ENCODE measurements at places on chromosomes 12 and 14. TPM values are rescaled to one million over a fixed set of nuclear protein-coding genes. Genes with fewer than 3 reads are reported as not detected.

DNA sequence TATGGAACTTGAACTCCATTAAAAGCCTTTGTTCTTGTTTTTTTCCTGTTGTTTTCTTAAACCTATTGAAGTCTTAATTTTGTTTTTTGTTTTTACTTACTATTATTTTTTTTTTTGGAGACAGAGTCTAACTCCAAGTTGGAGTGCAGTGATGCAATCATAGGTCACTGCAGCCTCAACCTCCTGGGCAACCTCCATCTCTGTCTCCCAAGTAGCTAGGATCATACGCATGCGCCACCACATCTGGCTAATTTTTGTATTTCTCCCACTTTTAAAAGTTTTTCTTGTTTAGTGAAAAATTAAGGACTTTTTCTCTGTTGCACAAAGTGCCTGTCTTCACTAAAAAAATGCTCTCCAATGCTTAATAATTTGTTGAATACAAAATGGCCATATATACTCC lies 76.2 kb downstream of the SCN8A start:
- DNase-seq: no peak

DNA sequence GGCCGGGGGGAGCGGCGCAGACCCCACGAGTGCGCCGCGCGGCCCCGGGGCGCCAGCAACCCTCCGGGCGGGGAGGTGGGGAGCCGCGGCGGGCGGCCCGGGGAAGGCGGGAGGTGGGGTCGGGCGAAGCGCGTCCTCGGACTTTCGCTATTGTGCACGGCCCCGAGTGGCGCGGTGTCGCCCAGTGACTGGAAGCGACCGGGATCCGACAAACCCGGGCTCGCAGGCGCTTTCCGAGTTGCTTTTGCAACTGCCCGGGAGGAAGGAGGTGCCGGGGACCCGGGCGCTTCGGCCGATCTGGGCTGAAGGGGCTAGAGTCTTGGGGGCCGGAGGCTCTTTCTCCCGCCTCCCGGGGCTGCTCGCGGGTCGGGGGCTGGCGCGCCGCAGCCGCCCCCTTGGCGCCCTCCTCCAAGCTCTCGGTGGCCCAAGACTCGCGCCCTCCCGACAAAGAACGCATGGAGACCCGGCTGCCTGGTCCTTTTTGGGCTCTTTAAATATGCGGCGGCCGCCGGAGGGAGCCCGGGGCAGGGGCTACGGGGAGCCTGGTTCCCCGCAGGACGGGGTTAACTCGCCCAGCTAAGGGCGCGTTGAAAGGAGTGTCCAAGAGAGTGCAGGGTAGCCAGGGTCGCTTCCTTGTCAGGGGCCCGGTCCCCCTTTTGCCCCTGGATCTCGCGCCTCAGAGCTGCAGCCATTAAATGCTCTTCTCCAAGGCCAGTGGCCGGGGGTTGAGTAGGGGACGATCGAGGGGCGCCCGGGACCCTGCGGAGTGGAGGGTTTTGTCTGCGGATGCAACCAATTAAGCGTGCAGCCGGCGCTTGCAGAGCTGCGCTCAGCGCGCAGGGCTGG lies 1.4 kb downstream of the HMGA2 start:
- DNase-seq: peak; percentile 57

DNA sequence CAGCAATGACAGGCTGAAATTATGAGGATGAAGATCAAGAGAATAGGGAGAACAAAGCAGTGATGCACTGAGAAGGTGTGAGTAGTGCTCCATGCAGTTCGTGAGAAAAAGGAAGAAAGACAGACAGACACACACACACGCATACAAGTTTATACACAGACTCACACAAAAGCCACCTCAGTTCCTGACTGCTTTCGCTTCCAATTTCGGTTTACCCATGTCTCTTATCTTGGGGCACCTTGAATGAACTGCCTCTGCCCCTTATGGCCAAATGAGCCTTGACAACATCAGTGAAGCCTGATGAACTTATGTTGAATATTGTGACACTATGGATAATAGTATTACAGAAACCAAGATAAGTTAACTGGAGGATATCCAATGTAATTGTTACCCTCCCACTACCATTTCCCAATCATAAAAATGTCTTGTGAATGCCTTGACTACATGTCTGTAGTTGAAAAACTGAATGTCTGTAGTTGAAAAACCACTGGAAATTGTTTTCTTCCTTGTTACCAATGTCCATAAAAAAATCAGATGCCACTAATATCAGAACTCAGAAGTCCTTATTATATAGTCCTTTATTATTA lies 380.4 kb upstream of the DDHD1 start:
- no peak for DNase-seq

- DNase-seq: no peak
Observed at GRCh38 chr14:91046488-91047072, 13.9 kb downstream of the RPS6KA5 start.

DNA sequence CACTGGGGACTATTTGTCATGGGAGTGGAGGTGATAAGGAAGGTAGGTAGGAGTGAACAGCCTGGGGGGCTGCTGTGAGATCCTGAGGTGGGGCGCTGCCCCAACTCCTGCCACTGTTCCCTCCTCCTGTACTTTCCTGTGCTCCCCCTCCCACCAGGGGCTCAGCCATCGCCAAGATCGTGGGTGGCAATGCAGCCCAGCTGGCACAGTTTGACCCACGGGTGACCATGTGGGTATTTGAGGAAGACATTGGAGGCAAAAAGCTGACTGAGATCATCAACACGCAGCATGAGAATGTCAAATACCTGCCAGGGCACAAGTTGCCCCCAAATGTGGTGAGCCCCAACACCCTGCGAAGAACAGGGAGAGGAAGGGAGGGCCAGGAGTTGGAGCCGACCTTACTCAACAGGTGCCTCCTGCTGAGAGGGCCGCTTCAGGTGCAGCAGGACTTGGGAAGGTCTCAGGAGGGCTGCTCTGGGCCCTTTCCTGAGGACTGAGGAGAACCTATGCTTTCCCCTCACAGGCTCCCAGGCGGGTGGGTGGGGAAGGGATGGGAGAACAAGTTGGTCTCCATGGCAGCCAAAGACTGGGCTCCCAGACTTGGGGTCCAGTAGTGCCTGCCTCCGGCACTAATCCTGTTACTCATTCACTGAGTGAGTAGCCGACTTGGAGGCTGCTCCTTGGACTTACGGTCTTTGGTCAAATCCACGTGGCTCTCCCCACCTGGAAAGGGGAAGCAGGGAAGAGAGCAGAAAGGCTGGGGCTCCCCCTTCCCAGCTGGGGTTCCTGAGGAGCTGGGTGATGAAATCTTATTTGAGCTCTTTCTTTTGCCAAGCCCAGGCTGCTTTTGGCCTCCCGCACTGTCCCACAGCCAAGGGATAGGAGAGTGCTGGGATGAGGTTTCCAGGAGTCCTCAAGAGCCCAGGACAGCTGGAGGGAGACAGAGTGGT lies 884 bp downstream of the GPD1 start:
- DNase-seq: peak; percentile 80

Gene NFATC4
- 0.88 TPM for total RNA-seq

Gene PRB2
- total RNA-seq: not detected

Gene LMNTD1
- total RNA-seq: not detected
